ENCODE measurements at places on chromosomes 16 and 17. TPM values are rescaled to one million over a fixed set of nuclear protein-coding genes. Genes with fewer than 3 reads are reported as not detected.

The OVCA2 gene
- total RNA-seq = 24.5 TPM

The C1QTNF8 gene
- 0.20 TPM for total RNA-seq

The SLC5A11 gene
- total RNA-seq = 0.22 TPM

The MYH1 gene
- total RNA-seq = not detected

The MT4 gene
- total RNA-seq = not detected

The KCNH6 gene
- not detected for total RNA-seq

The NOG gene
- 13.7 TPM for total RNA-seq

The HCRT gene
- total RNA-seq = not detected

The CDC42EP4 gene
- 68.4 TPM for total RNA-seq

The ALOX12B gene
- total RNA-seq = not detected

The RAB26 gene
- total RNA-seq = 1.1 TPM

The GDPD1 gene
- 7.6 TPM for total RNA-seq

The CCL17 gene
- not detected for total RNA-seq

The ZPBP2 gene
- not detected for total RNA-seq

The PPP4C gene
- total RNA-seq = 105 TPM
